Kidney (tissue), 22 donors: ENCODE measurements at places on chromosomes 6 and 20. TPM values are rescaled to one million over a fixed set of nuclear protein-coding genes. Genes with fewer than 3 reads are reported as not detected.

DNA sequence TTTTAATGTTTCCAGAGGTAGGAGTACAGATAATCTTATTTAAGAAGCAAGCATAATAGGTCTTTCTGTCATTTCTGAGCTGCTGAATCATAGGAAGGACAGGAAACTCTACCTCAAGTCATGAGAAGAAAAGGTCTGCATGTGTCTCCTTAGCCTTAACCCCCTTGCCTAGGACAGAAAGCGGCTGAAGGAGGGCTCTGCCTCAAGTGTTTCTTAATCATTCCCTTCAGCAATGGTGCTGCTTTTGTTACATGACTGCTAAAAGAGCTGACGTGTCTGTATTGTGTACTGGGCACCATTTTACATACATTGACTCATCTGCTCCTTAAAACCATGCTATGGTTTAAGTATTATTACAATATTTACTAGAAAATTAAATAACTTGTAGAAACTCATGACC lies 564.0 kb upstream of the AGPAT4 start:
- H3K36me3 ChIP-seq: no peaks in the 10 kb centered on the region
- no peak overlapping the region for H3K27ac ChIP-seq
- no peak overlapping the region for H3K4me3 ChIP-seq

- no peak overlapping the region for H3K4me3 ChIP-seq
- H3K4me1 ChIP-seq: no peaks in the 10 kb centered on the region
- no peak for DNase-seq
- H3K27me3 ChIP-seq: no peaks in the 10 kb centered on the region
- no peak overlapping the region for H3K27ac ChIP-seq
- H3K36me3 ChIP-seq: no peaks in the 10 kb centered on the region
Observed at GRCh38 chr6:27870291-27870870, 41.8 kb downstream of the OR2B2 start.

- no peak overlapping the region for H3K4me3 ChIP-seq
- H3K27me3 ChIP-seq: no peaks in the 10 kb centered on the region
- no peaks in the 10 kb centered on the region for H3K4me1 ChIP-seq
- H3K27ac ChIP-seq: no peak overlapping the region
- DNase-seq: no peak
Observed at GRCh38 chr6:6806844-6807518, 218.5 kb downstream of the LY86 start.

DNA sequence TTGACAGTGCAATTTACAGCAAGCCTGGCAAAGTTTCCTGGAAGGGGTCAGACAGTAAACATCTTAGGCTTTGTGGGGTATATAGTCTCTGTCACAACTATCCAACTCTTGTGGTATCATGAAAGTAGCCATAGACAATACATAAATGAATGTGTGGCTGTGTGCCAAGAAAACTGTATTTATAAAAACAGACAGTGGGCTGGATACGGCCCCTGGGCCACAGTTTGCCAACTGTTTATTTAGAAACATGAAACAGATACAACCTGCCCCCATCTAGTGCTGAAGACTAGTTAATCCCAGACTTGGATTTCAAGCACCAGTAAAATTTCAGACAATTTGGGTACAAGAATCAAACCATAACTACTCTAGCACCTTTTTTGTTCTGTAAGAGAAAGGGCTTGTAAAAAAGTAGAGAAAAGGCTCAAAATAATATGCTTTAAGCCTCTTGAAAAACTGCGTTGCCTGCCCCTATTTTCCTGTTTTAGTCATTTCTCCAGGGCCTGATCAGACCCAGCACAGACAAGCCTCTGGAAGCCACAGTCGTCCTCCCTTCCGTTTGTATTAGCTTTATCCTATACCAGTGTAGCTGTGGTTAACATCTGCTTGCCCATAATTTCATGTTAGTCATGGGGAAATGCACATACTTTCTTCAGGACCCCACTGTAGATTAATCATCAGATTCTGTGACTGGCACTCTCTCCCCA lies 30.8 kb downstream of the JAG1 start:
- H3K36me3 ChIP-seq: peaks cover 83% of the 10 kb centered on the region
- H3K27ac ChIP-seq: no peak overlapping the region
- H3K27me3 ChIP-seq: no peaks in the 10 kb centered on the region
- no peak overlapping the region for H3K4me3 ChIP-seq

DNA sequence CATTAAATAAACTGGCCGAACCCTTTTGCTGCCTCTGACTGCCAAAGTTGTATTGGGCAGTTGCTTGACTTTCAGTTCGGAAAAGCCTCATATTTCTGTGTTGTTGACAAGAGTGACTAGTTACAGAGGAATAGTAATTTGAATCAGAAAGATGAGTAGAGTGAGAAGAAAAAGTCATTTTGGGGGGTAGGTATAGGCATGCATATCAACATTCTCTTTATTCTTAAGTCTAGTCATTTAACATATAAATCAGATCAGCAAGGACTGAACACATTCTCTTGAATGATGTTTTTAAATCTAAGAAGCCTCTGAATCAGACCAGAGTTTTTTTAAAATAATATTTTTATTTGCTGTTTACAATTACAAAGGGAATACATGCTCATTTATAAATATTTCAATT lies 4.9 kb upstream of the LMBRD1 start:
- H3K4me1 ChIP-seq: no peaks in the 10 kb centered on the region
- H3K27ac ChIP-seq: no peak overlapping the region
- no peaks in the 10 kb centered on the region for H3K36me3 ChIP-seq
- H3K4me3 ChIP-seq: no peak overlapping the region
- no peaks in the 10 kb centered on the region for H3K27me3 ChIP-seq

DNA sequence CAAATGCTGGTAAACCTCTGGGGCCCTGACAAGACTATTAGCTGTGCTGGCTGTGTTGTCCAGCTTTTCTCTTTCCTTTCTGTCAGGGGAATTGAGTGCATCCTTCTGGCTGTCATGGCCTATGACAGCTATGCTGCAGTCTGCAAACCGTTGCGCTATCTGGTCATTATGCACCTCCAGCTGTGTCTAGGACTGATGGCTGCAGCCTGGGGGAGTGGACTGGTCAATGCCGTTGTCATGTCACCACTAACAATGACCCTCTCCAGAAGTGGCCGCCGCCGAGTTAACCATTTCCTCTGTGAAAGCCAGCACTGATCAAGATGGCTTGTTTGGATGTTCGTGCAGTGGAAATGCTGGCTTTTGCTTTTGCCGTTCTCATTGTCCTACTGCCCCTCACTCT lies 20.3 kb downstream of the OR2B6 start:
- H3K27me3 ChIP-seq: no peaks in the 10 kb centered on the region
- H3K27ac ChIP-seq: no peak overlapping the region
- no peaks in the 10 kb centered on the region for H3K4me1 ChIP-seq
- DNase-seq: no peak
- no peaks in the 10 kb centered on the region for H3K36me3 ChIP-seq

- peak overlapping the region; percentile 63 for H3K4me3 ChIP-seq
- peaks cover 13% of the 10 kb centered on the region for H3K4me1 ChIP-seq
- DNase-seq: no peak
- no peaks in the 10 kb centered on the region for H3K36me3 ChIP-seq
Observed at GRCh38 chr20:36861625-36861874, 14.4 kb upstream of the TLDC2 start.

DNA sequence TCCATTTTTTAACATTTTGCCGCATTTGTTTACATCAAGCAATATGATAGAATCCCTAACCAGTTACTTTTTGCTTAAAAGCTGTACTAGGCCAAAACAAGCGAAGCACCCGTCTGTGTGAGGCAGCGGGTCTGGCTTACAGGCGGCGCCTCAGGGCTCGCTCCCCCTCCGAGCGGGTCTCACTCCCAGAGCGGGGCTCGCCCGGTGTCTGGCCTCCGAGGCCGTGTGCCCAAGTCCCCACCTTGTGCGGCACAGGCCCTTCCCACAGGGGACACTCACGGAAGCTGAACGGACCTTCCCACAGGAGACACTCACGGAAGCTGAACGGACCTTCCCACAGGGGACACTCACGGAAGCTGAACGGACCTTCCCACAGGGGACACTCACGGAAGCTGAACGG lies 23.4 kb downstream of the ZBTB46 start:
- no peak overlapping the region for H3K27ac ChIP-seq
- no peaks in the 10 kb centered on the region for H3K27me3 ChIP-seq
- no peaks in the 10 kb centered on the region for H3K4me1 ChIP-seq
- DNase-seq: no peak
- H3K4me3 ChIP-seq: no peak overlapping the region
- no peaks in the 10 kb centered on the region for H3K36me3 ChIP-seq

DNA sequence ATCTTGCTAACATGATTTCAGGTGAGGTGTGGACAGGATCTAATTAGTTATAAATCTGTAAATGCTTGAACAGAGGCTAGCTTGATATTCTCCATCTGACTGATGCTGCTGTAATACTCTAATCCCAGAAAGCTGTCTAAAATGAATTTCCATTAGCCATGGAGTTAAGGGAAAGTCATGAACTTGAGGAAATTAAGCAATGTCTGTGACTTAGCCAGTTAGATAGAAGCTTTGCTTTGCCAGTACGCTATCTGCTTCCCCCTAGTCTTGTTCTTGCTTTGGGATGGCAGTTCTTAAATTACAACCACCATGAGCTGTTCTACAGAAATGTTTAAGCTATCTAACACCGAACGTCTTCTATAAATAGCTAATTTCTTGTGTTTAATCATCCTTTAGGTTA lies 195.7 kb downstream of the PRL start:
- no peak overlapping the region for H3K27ac ChIP-seq
- no peaks in the 10 kb centered on the region for H3K27me3 ChIP-seq

- H3K36me3 ChIP-seq: no peaks in the 10 kb centered on the region
- H3K27me3 ChIP-seq: no peaks in the 10 kb centered on the region
- no peak for DNase-seq
- H3K4me3 ChIP-seq: no peak within 1 kb of the TSS
- H3K4me1 ChIP-seq: no peaks in the 10 kb centered on the region
Observed at GRCh38 chr20:3712279-3712873, at the start of gene SIGLEC1. Gene SIGLEC1, minus strand, starts transcription at chr20:3712600. Its CDS starts 5,472 bp downstream, at chr20:3707128.

DNA sequence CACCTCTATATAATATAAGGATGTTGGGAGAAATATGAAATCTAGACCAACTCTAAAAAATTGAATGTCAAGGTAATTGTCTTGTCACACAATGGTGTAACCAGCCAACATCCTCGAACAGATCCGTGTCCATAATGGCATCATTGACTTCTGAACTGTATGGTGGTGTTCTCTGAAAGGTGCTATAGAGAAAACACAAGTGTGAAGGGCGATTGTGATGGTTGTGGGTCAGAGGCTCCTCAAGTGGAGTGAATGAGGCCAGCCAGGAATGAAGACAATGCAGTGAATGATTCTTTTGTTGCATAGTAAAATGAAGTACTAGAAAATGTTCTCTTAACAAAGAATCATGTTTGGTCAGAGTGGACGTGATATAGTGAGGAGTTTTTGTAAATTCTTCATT lies 58.3 kb downstream of the CARMIL1 start:
- peaks cover 12% of the 10 kb centered on the region for H3K4me1 ChIP-seq
- no peaks in the 10 kb centered on the region for H3K27me3 ChIP-seq
- no peak overlapping the region for H3K4me3 ChIP-seq
- no peak for DNase-seq
- no peak overlapping the region for H3K27ac ChIP-seq

GRCh38 chr6:81589465-81590313 lies 162.8 kb downstream of the TENT5A start:
- no peaks in the 10 kb centered on the region for H3K4me1 ChIP-seq
- no peak overlapping the region for H3K4me3 ChIP-seq
- no peak for DNase-seq
- H3K27ac ChIP-seq: no peak overlapping the region
- H3K27me3 ChIP-seq: no peaks in the 10 kb centered on the region

- no peak for DNase-seq
- H3K4me1 ChIP-seq: no peaks in the 10 kb centered on the region
- no peaks in the 10 kb centered on the region for H3K36me3 ChIP-seq
- H3K27ac ChIP-seq: no peak overlapping the region
Observed at GRCh38 chr20:11376998-11377397, 540.7 kb upstream of the BTBD3 start.

DNA sequence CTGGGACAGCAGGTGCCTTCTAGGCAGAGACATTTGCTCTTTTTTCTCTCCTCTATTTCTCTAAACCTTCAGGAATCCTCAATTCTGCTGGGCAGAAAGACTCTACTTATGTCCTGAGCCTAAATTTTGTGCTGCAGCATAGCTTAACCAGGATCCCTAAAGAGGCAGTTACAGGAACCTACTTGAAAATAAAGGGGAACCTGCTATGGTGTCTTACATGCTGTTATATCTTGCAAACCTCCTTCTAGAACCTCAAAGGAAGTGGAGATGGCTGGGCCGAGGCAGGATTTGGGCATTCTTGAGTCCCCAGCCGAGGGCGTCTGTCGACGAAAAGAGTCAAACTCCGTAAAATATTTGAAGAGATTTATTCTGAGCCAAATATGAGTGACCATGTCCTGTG lies 17.1 kb upstream of the GMNN start:
- no peaks in the 10 kb centered on the region for H3K27me3 ChIP-seq
- no peak for DNase-seq
- H3K4me1 ChIP-seq: no peaks in the 10 kb centered on the region

- no peak overlapping the region for H3K4me3 ChIP-seq
- no peaks in the 10 kb centered on the region for H3K36me3 ChIP-seq
- no peaks in the 10 kb centered on the region for H3K27me3 ChIP-seq
- DNase-seq: no peak
- no peaks in the 10 kb centered on the region for H3K4me1 ChIP-seq
- no peak overlapping the region for H3K27ac ChIP-seq
Observed at GRCh38 chr20:37431786-37432185, 85.8 kb downstream of the SRC start.

GRCh38 chr6:14190191-14190928 lies 72.8 kb downstream of the CD83 start:
- H3K27me3 ChIP-seq: no peaks in the 10 kb centered on the region
- DNase-seq: no peak
- H3K4me1 ChIP-seq: peaks cover 5% of the 10 kb centered on the region

GRCh38 chr6:36920546-36920945 lies 34.0 kb upstream of the PI16 start:
- DNase-seq: no peak
- H3K27me3 ChIP-seq: no peaks in the 10 kb centered on the region
- H3K4me1 ChIP-seq: no peaks in the 10 kb centered on the region
- no peaks in the 10 kb centered on the region for H3K36me3 ChIP-seq
- no peak overlapping the region for H3K27ac ChIP-seq

GRCh38 chr20:8390037-8390433 lies 258.0 kb downstream of the PLCB1 start:
- H3K27ac ChIP-seq: no peak overlapping the region
- DNase-seq: no peak
- H3K36me3 ChIP-seq: no peaks in the 10 kb centered on the region
- H3K4me1 ChIP-seq: no peaks in the 10 kb centered on the region
- no peak overlapping the region for H3K4me3 ChIP-seq
- no peaks in the 10 kb centered on the region for H3K27me3 ChIP-seq

GRCh38 chr6:63636518-63637021 lies 968 bp downstream of the PHF3 start:
- H3K27me3 ChIP-seq: no peaks in the 10 kb centered on the region
- peak overlapping the region; percentile 97 for H3K27ac ChIP-seq
- H3K36me3 ChIP-seq: no peaks in the 10 kb centered on the region
- peak; percentile 86 for DNase-seq
- peak overlapping the region; percentile 93 for H3K4me3 ChIP-seq

- H3K36me3 ChIP-seq: no peaks in the 10 kb centered on the region
- no peak overlapping the region for H3K4me3 ChIP-seq
- H3K4me1 ChIP-seq: no peaks in the 10 kb centered on the region
- no peak for DNase-seq
- no peaks in the 10 kb centered on the region for H3K27me3 ChIP-seq
Observed at GRCh38 chr6:154380741-154381140, 24.1 kb upstream of the IPCEF1 start.

F13A1 gene
- 275 TPM for total RNA-seq

TPBG gene
- total RNA-seq: 30.8 TPM

SLC35B2 gene
- total RNA-seq: 45.1 TPM
